ENCODE measurements at places on chromosomes 2 and 18.

DNA sequence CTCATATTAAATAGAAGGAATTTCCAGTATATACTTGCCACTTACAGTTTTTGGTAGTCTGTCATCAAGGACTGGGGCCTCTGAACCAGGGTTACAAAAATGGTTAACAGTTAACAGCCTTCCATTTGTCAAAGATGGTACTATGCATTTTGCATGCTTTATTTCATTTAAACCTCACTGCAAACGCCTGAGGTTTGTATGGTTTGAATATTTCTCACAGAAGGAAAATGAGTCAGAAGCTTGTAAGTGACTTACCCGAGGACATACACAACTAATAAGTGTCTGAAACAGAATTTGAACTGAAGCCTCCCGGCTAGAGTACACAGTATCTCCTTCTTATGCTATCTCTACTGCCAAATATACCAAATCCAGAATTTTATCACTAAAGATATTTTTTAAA, 1593.5 kb upstream of the ACVR2A start:
- H3K4me1 ChIP-seq = no peaks in the 10 kb centered on the region
- H3K27ac ChIP-seq = no peak overlapping the region
- no peak for DNase-seq
- H3K36me3 ChIP-seq = no peaks in the 10 kb centered on the region
- H3K27me3 ChIP-seq = no peaks in the 10 kb centered on the region

GRCh38 chr2:214217136-214217535, 193.7 kb upstream of the VWC2L start:
- no peak overlapping the region for H3K4me3 ChIP-seq
- no peak overlapping the region for H3K27ac ChIP-seq
- H3K36me3 ChIP-seq = no peaks in the 10 kb centered on the region
- DNase-seq = no peak
- H3K4me1 ChIP-seq = no peaks in the 10 kb centered on the region

DNA sequence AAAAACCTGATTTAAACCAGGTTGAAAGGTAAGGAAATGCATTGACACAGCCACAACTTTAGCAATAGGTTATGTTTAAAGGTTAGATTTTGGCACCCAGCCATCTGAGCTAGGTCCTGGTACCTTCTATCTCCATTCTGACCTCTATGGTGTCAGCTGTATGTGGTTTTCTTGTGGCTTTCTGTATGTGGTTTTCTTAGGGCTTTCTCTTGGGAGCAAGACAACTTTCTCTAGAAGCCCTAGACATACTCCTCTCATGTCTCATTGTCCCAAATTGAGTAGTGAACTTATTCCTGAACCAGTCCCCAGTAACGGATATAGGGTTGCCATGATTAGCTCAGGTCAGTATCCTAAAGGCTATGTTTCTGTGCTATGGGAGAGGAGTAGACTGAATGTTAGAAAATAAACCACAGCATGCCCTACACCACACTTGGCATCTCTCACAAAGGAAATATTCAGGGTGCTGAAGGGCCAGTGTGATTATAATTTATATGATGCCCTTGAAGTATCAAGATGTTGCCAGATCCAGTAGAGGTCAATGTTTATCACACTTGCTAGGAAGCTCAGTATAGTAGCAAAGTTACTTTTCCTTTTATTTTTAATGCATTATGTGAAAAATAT, 176.1 kb downstream of the CAPN13 start:
- H3K4me3 ChIP-seq = no peak overlapping the region
- H3K4me1 ChIP-seq = no peaks in the 10 kb centered on the region
- no peaks in the 10 kb centered on the region for H3K36me3 ChIP-seq
- no peak for DNase-seq
- no peaks in the 10 kb centered on the region for H3K27me3 ChIP-seq
- no peak overlapping the region for H3K27ac ChIP-seq

GRCh38 chr18:24019641-24020331, 5.2 kb downstream of the TTC39C start:
- no peaks in the 10 kb centered on the region for H3K27me3 ChIP-seq
- no peak overlapping the region for H3K4me3 ChIP-seq

- H3K36me3 ChIP-seq = no peaks in the 10 kb centered on the region
- H3K4me1 ChIP-seq = no peaks in the 10 kb centered on the region
- no peak overlapping the region for H3K4me3 ChIP-seq
- DNase-seq = no peak
These were observed 168.7 kb downstream of the SETBP1 start for GRCh38 chr18:44849361-44849760.

GRCh38 chr2:114010001-114010400, 120.1 kb downstream of the ACTR3 start:
- no peak for DNase-seq
- H3K27me3 ChIP-seq = no peaks in the 10 kb centered on the region
- no peaks in the 10 kb centered on the region for H3K4me1 ChIP-seq
- H3K36me3 ChIP-seq = no peaks in the 10 kb centered on the region

- no peak for DNase-seq
- no peak overlapping the region for H3K4me3 ChIP-seq
- no peaks in the 10 kb centered on the region for H3K27me3 ChIP-seq
- no peaks in the 10 kb centered on the region for H3K36me3 ChIP-seq
These were observed 537.1 kb downstream of the EPHA4 start for GRCh38 chr2:221034973-221035372.

DNA sequence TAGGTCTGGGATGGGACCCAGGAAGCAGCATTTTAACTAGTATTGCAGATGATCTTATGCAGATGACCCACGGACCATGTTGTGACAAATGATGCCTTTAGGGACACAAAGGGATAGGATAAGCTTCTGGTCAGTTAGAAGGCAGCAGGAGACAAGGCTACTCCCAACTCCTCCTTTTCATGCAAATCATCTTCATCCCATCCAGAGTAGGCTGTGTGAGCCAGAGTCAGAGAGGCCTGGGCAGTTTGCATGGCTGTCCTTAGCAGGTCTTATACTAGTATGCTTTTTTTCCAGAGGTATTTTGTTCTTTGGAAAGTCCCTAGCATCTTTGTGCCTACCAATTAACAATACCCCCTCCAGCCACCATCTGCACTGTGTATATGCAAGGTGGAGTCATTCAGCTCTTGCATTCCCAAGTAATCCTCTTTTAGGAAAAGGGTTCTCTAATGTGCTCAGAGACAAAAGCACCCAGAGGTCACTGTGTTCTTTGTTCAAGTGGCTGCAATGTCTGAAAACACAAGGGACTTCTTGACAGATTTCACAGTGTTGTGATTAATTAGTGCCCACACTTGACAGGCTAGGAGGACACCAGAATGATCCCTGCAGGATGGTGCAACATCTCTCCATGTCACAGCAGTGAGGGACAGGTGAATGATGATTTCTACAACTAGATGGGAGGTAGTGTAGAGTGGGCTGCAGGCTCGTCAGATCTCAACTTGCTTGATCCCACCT, 225.8 kb downstream of the NCKAP5 start:
- no peaks in the 10 kb centered on the region for H3K4me1 ChIP-seq
- no peak for DNase-seq
- H3K36me3 ChIP-seq = no peaks in the 10 kb centered on the region
- H3K4me3 ChIP-seq = no peak overlapping the region
- H3K27ac ChIP-seq = no peak overlapping the region
- no peaks in the 10 kb centered on the region for H3K27me3 ChIP-seq

DNA sequence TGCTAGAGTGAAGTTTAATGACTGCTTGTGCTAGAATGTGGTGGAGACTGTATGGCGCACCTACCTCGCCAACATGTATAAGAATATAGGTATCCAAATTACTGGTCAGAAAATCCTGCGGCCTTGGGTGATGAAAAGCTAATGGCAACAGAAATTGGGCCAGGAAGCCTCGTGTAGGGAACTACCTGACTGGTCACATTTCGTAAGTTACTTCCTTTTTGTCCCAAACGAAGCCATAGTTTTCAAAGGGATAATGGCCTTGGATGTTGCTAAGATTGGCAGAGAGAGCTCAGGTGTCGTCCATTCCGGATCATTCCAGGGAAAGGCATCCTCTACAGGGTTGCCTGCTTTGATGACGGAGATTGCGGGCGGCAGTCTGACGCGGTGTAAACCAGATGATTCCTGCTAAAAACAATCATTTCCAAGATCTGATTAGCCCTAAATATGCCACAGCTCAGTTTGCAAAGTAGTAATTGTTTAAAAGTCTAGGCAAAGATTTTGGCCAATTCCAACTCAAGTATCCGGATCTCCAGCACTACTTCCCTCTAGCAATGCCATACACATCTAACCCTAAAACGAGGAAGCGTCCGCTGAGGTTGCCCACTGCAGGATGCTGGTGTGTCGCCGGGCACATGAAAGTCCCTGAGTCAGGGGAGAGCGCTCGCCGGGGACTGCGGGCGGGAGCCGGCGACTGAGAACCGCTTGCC, 708 bp upstream of the MALT1 start:
- no peaks in the 10 kb centered on the region for H3K4me1 ChIP-seq
- peak overlapping the region; percentile 98 for H3K27ac ChIP-seq
- no peaks in the 10 kb centered on the region for H3K36me3 ChIP-seq
- no peaks in the 10 kb centered on the region for H3K27me3 ChIP-seq

DNA sequence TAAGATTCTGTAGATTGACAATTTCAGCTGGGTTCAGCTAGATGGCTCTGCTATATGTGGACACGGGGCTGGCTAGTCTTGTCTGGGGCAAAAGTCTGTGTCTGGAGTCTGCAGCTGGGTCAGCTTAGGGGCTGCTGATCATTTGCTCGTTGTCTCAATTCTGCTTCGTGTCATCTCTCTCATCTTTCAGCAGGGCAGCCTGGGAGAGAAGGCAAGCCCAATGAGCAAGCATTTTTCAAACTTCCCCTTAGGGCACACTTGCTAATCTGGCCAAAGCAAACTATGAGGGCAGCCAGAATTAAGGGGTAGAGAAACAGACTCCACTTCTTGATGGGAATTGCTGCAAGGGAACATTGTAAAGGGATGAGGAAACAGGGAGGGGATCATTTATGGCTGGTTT, 462.6 kb downstream of the SLC4A3 start:
- no peaks in the 10 kb centered on the region for H3K27me3 ChIP-seq
- no peak overlapping the region for H3K27ac ChIP-seq
- no peak overlapping the region for H3K4me3 ChIP-seq
- no peaks in the 10 kb centered on the region for H3K36me3 ChIP-seq

DNA sequence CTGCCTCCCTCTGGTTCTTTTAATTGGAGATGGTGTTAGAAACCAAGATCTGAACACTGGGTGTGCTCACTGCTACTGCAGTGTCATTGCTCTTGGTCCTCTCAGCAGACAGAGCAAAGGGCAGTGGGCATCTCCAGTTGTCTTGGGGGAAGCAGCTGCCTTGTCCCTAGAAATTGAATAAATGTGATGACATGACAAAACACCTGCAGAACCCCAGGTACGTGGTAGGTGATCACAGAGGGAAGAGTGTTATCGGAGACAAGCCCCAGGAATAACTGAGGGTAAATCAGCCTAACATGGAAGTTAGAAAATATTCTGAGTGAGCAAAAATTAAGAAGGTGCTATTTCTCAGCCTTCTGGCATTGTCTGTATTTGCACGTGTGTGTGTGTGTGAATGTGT, 311.9 kb upstream of the HDAC4 start:
- DNase-seq = no peak
- no peaks in the 10 kb centered on the region for H3K27me3 ChIP-seq
- H3K4me3 ChIP-seq = no peak overlapping the region
- H3K4me1 ChIP-seq = no peaks in the 10 kb centered on the region
- no peaks in the 10 kb centered on the region for H3K36me3 ChIP-seq
- no peak overlapping the region for H3K27ac ChIP-seq

- H3K27me3 ChIP-seq = no peaks in the 10 kb centered on the region
- H3K36me3 ChIP-seq = no peaks in the 10 kb centered on the region
- DNase-seq = no peak
- no peaks in the 10 kb centered on the region for H3K4me1 ChIP-seq
These were observed 138.4 kb downstream of the OTX1 start for GRCh38 chr2:63189026-63189425.

GRCh38 chr18:25873833-25874232, 216.6 kb downstream of the SS18 start:
- H3K36me3 ChIP-seq = no peaks in the 10 kb centered on the region
- no peak overlapping the region for H3K4me3 ChIP-seq
- H3K4me1 ChIP-seq = no peaks in the 10 kb centered on the region
- H3K27me3 ChIP-seq = no peaks in the 10 kb centered on the region
- no peak overlapping the region for H3K27ac ChIP-seq

- H3K4me3 ChIP-seq = no peak overlapping the region
- no peak for DNase-seq
- H3K36me3 ChIP-seq = no peaks in the 10 kb centered on the region
- no peaks in the 10 kb centered on the region for H3K27me3 ChIP-seq
- H3K4me1 ChIP-seq = no peaks in the 10 kb centered on the region
These were observed 25.3 kb upstream of the BZW1 start for GRCh38 chr2:200786423-200786822.

- no peaks in the 10 kb centered on the region for H3K27me3 ChIP-seq
- no peak overlapping the region for H3K4me3 ChIP-seq
- DNase-seq = no peak
These were observed 10.5 kb downstream of the DOK6 start for GRCh38 chr18:69411199-69411598.

- DNase-seq = peak; percentile 45
- H3K27ac ChIP-seq = peak overlapping the region; percentile 92
- no peaks in the 10 kb centered on the region for H3K4me1 ChIP-seq
- no peaks in the 10 kb centered on the region for H3K36me3 ChIP-seq
These were observed 1.4 kb upstream of the MALT1 start for GRCh38 chr18:58669731-58670378.

DNA sequence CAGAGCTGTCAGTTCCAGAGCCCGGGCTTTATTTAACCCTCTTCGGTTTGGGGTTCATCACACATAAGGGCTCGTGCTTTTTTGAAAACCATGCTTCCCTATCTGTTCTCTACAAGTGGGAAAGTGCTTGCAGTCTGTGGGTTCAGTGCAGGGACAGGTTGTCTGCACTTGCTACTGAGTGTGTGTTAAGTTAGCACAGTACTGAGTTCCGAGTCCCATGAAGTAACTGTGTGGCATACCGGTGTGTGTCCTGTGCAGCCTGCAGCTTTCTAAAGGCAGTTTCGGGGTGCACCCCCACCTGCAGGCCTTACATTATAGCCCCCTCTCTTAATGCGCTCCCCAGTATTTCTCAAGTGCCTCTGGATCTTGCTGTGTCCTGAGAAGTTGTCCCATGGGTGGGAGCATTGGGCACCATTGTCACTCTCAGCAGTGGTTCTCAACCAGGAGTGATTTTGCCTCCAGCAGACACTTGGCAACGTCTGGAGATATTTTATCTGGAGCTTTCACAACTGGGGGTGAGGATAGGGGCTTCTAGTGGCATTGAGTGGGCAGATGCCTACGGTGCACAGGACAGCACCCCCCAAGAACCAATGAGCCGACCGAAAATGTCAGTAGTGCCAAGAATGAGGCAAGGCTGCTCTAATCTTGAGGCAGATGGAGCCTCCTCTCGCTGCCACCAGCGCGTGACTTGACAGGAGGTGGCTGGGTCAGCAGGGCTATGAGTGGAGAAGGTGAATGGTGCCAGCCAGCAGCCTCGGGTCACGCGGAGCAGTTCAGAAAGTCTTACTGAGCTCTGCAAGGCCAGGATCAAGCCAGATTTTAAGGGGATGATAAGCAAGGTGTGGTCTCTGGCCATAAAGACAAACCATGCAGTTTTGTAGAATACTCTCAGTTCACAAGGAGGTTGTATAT, 152.2 kb downstream of the SMAD7 start:
- H3K36me3 ChIP-seq = no peaks in the 10 kb centered on the region
- no peaks in the 10 kb centered on the region for H3K27me3 ChIP-seq
- no peaks in the 10 kb centered on the region for H3K4me1 ChIP-seq
- H3K4me3 ChIP-seq = no peak overlapping the region
- DNase-seq = no peak

- H3K4me1 ChIP-seq = no peaks in the 10 kb centered on the region
- H3K4me3 ChIP-seq = no peak overlapping the region
- no peaks in the 10 kb centered on the region for H3K27me3 ChIP-seq
- DNase-seq = no peak
These were observed 84.8 kb upstream of the PIK3C3 start for GRCh38 chr18:41870191-41870590.

Data from prostate gland (tissue), 2 donors.